ENCODE measurements at places on chromosomes 6 and 20. TPM values are rescaled to one million over a fixed set of nuclear protein-coding genes. Genes with fewer than 3 reads are reported as not detected.

Gene GPR63
- total RNA-seq, result 0.48 TPM

Gene SLC22A3
- total RNA-seq, result not detected

Gene AVP
- not detected for total RNA-seq

Gene DYNLT2
- total RNA-seq, result 3.0 TPM

Gene C20orf202
- not detected for total RNA-seq

Gene RIN2
- total RNA-seq, result 47.0 TPM

Gene UNC5CL
- total RNA-seq, result 0.76 TPM

All from osteocyte (in vitro differentiated cells).